Activated T-cell treated with anti-CD3 and anti-CD28 coated beads, Interleukin-2, amount 50 U/mL, for 48 hours (primary cell): ENCODE measurements at places on chromosomes 1 and 21.

DNA sequence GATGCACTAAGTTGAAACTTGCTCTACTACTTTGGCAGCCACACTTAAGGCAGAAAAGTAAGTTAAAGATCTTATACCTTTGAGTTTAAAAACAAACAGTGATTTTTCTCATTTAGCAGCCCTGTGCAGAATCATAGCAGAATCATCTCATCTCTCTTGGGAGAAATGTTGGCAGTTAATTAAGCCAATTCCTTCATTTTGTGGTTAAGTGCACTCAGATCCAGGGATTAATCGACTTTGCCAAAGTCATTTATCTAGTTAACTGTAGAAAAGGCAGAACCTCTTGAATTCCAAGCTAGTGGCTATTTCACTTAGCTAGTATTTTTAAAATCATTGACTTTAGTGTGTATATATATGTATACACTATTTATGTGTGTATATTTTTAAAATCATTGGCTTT lies 125.0 kb downstream of the GPR52 start:
- no peak for DNase-seq

DNA sequence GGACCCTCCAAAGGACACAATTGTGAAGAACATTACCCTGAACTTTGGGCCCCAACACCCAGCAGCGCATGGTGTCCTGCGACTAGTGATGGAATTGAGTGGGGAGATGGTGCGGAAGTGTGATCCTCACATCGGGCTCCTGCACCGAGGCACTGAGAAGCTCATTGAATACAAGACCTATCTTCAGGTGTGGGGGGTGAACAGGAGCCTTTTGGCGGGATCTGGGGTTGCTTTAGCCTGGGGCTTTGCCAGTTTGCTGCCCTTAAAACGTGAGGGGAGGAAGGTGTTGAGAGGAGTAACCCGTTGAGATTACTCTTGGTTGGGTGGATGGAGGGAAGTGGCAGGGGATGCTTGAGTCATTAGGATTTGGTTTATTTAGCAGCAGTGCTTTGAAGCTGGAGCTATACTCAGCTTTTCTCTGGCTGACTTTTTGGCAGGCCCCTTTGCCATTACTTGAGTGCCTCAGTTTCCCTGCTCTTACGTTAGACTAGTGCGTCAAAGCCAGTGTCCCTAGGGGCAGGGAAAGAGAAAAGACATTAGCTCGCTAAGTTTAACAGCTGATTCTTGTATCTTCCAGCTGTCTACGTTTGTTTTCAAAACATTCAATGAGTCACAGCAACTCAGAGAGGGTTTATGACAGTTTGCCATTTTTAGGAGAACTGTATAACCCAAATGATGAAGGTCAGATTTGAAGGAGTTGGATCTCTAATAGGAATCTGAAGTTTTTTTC lies 4.4 kb downstream of the NDUFS2 start:
- DNase-seq: no peak

DNA sequence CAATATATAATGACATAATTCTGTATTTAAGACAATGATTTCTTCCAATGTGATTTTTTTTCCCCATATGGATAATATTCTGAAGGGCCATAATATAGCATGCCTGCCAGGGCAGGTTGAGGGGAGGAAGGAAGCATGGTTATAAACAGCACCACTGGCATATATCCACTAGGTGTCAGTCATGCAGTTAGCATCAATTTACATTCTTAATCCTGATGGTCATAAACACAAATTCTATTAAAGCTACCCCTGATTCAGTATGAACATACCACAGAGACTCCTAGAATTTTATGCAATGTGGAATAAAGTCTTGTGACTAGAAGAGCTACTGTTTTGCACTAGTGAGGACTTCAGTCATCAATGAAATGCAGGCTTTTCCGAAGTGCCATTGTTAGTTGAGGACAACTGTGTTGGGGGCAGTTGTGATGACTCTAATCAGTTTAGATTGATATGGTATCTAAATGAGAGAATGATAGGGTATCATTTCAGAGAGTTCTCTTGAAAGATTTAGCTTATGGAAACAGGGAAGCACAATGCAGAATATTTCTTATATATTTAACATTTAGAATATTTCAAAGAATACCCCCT lies 342.7 kb upstream of the NR5A2 start:
- no peak for DNase-seq

- no peak for DNase-seq
Observed at GRCh38 chr1:66300972-66301451, 232.9 kb upstream of the SGIP1 start.

- no peak for DNase-seq
Observed at GRCh38 chr1:11985851-11986250, 5.6 kb downstream of the MFN2 start.

- no peak for DNase-seq
Observed at GRCh38 chr21:45306453-45306831, 18.7 kb upstream of the POFUT2 start.

GRCh38 chr1:159939678-159940002 lies 5.8 kb downstream of the IGSF9 start:
- DNase-seq: no peak

DNA sequence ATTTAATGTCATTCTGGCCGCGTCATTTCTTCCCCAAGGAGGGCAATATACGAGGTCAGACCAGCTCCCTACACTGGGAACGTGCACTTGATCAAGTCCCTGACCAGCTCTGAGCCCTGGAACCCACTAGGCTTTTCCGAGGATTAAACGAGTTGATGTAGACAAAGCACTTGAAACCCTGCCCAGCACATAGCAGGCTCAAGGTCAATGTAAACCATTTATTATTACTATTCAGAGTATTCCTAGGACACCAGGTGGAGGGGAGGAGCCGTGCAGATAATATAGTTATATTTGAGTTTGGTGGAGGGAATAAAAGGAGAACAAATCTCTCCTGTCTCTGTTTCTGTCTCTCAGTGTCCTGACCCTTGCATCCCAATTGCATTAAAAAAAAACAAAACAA lies 174.1 kb upstream of the IGSF21 start:
- DNase-seq: no peak

GRCh38 chr1:1318777-1319645 lies 5.4 kb downstream of the INTS11 start:
- DNase-seq: no peak

GRCh38 chr1:24765308-24765988 lies 20.2 kb downstream of the CLIC4 start:
- DNase-seq: no peak

- DNase-seq: no peak
Observed at GRCh38 chr21:16377857-16378256, 648.1 kb downstream of the USP25 start.

DNA sequence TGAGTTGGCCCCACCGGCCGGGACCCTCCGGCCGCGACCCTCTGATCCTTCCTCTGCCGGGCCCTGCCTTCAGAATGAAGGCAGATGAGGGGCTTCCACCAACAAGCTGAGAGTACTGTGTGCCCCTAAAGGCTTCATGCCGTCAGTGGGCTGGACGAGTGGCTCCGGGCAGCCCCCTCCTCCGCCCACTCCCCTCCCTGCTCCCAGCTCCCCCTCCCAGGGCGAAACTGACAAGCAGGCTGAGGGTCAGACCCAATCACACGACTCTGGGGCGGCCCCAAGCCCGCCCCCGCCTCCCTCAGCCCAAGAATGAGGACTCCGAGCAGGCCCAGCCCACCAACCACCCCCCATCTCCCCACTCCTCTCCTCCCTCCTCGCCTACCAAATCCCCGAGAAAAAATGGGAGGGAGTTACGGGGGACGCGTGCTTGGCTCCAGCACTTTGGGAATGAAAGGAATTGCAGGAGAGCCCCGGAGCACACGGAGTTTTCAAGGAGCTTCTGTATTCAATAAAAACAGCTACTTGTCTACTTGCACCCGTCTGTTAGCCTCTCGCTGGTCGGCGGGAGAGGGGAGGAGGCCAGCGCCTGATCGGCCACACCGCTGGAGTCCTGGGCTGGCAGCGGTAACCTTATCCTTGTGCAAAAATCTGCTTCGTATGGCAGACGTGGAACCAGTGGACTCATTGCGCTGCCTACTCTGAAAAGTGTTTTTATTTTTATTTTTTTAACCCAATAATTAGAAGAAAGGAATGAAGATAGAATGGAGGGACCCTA lies at the start of gene COL11A1:
COL11A1 (minus strand) TSS at position 147 of the 775 bp plus-strand sequence. CDS start 344 bp downstream, outside the sequence.
- DNase-seq: no peak

DNA sequence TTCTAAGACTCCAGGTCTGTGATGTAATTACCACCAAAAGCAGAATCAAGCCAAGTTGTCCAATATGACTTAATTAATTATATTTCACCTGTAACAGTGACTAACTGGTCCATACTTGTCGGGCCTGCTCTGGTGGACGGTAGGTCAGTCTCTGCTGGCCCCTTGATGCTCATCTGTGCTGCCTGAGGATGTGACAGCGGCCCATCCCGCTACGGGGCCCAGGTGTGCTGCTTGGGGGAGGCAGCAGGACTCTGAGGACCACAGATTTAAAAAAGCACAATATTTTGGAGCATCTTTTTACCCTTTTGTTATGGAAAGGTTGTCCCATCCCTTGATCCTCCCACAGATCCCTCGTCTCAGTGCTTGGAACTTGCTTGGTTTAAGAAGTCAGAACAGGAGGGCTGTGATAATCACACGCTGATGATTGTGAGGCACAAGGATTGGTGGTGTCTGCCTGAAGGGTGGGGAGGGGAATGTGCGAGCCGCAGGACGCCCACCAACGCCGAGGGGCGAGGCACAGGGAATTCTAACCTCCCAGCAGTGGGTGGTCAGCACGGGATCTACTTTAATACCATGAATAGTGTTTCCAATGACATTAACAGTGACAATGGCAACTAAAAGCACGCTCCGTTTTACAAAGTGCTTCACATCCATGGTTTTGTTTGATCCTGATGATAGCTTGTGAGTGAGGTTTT lies 27.8 kb upstream of the UMODL1 start:
- no peak for DNase-seq

GRCh38 chr1:201139306-201139705 lies 12.3 kb upstream of the ASCL5 start:
- DNase-seq: no peak

DNA sequence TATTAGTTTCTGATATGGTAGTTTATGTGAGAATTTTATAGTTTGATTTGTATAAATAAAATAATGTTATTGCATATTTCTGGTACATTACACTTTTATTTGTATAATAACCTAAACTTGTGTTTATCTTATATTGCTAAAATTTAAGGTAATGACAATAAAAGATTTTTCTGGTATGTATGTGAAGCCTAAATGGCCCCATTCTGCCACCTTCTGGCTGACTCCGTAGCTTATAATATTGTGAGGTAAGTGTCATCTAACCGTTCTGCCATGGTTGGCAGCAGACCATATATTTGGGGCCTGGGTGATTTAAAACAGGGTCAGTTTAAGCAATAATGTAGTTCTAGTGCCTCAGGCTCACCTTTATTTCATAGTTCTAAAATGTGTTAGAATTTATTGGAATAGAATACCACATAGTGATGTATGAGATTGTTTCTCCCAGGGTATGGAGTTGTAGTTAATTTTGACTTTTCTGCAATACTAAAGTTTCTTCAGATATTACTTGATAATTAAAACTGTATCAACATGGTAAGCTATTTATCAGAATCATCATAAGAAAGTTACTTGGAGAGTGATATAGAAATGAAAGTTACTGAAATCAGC lies 21.2 kb upstream of the PRKACB start:
- DNase-seq: peak; percentile 47

DNA sequence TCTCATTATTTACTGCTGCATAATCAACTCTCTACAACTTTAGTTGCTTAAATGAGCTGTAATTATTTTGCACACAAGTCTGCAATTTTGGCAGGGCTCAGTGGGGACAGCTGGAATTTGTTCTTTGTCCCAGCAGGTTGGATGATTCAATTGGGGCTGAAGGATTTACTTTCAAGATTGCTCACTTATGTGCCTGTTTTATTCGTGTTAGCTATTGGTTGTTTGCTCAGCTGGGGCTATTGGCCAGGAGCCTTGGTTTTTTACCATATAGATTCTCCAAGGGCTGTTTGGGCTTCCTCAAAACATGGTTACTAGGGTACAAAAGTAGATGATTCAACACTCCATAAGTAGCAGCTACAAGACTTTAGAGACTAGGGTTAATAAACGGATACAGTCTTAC lies 13.4 kb downstream of the OR10R2 start:
- DNase-seq: no peak

- no peak for DNase-seq
Observed at GRCh38 chr1:175167861-175168260, 24.7 kb downstream of the KIAA0040 start.

DNA sequence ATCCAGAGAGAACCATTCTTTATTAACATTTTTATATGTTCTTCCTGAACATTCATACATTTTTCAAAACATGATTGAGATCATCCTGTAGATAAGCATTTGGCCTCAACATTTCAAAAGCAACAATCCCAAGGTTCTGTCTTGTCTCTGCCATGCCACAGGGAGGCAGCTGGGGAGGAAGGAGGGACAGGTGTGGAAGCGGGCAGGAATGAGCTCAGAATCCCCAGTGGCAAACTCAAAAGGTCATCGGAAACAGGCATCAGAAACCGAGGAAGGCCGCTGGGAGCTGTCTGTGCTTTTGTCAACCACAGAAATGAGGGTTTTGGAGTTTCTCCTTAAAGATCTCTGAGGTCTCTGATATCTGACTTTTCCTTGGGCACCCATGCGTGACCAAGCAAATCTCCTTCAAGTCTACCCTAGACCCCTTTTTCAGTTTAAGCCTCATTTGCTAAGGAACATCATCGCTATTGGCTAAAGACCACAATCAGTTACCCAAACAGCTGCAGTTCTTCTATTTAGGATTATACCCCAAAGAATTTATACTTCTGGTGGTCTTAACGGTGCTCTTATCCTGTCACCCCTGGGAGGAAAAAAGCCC lies 34.0 kb downstream of the RASSF5 start:
- no peak for DNase-seq

DNA sequence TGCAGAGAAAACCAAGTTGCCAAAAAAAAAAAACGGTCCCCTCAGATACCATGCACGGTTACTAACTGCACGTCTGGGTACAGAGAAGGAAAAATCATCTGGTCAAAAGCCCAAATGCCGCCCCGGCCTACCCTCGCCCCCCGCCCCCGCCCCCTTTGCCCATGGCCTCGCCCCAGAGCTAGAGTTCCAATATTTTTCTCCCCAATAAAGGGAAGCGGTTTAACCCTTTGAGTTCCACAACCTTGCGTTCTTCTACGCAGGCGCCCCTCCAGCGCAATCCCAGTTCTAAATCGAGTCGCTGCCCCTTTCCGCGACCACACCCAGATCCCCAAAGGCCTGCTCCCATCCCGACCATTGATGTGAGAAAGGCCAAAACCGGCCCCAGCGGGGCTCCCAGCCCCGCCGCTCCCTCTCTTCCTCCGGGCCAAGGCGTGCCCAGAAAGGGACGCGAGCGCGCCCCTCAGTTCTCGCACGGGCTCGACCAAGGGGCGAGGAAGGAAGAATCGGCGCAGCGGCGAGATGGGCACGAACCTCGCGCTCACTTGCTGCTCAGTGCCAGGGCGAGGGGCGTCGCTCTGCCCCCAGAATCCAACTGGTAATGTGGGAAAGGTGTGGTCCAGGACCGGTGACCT lies 797 bp downstream of the WDR47 start:
- no peak for DNase-seq

DNA sequence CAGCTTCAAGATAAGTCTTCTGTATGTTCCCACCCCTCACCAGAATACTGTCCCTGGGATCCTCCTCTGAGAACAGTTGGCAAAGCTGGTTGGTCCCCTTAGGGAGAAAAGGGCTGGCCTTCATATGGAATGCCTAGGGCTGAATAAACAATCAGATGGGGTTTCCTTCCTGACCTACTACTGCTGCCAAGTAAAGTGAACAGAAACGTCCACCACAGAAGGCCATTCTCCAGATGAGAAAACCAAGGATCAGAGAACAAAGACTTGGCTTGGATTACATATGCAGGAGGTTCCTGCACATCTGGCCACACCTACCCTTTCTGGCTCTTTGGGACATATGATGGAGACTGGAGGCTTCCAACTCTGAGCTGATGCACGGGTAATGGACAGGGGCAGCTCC lies 194.5 kb downstream of the HIVEP3 start:
- no peak for DNase-seq

- DNase-seq: no peak
Observed at GRCh38 chr1:171800851-171801250, 19.4 kb downstream of the METTL13 start.
